ENCODE measurements at places on chromosomes 5 and 9.
A peak's percentile ranks its signal among the peaks of the same experiment; 100 is the strongest.

GRCh38 chr5:112006721-112007120 is 249.7 kb upstream of the NREP start:
- peak; percentile 83 for DNase-seq

- DNase-seq, result no peak
Observed at GRCh38 chr5:88671505-88672499, 211.2 kb downstream of the MEF2C start.

GRCh38 chr9:78001946-78002731 is 29.5 kb downstream of the GNAQ start:
- DNase-seq, result peak; percentile 68

DNA sequence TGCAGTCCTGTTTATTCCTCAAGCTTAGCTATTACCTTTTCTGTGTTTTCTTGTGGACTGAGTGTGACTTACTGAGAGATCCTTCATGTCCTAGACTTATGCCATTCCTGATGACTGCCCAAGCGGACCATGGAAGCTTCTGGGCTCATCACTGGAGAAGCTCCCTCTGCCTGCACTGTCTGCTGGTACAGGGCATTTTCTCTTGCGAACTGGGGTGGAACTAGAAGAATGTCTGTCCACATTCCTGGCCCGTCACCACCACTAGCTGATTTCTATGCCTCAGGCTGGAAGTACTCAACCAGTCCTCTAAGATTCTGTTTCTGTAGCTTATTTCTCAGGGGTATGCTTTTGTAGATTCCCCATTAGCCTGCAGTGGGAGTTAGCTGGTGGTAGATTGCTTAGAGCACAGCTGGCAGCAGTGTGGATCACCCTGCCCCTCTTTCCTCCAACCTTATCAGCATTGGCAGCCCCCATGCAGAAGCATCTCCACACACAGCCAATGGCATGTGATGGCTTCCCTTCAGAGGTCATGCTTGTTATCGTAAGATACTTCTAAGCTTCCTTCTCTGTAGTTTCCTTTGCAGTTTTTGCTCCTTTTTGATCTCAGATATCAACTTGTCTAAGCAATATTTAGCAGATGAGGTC is 12.4 kb downstream of the SLC36A1 start:
- peak; percentile 84 for DNase-seq

GRCh38 chr5:33713136-33713765 is 178.5 kb downstream of the ADAMTS12 start:
- no peak for DNase-seq

- no peak for DNase-seq
Observed at GRCh38 chr5:139854953-139855352, 59.3 kb downstream of the PSD2 start.

- peak; percentile 54 for DNase-seq
Observed at GRCh38 chr5:74094096-74094781, 468.2 kb downstream of the ARHGEF28 start.

DNA sequence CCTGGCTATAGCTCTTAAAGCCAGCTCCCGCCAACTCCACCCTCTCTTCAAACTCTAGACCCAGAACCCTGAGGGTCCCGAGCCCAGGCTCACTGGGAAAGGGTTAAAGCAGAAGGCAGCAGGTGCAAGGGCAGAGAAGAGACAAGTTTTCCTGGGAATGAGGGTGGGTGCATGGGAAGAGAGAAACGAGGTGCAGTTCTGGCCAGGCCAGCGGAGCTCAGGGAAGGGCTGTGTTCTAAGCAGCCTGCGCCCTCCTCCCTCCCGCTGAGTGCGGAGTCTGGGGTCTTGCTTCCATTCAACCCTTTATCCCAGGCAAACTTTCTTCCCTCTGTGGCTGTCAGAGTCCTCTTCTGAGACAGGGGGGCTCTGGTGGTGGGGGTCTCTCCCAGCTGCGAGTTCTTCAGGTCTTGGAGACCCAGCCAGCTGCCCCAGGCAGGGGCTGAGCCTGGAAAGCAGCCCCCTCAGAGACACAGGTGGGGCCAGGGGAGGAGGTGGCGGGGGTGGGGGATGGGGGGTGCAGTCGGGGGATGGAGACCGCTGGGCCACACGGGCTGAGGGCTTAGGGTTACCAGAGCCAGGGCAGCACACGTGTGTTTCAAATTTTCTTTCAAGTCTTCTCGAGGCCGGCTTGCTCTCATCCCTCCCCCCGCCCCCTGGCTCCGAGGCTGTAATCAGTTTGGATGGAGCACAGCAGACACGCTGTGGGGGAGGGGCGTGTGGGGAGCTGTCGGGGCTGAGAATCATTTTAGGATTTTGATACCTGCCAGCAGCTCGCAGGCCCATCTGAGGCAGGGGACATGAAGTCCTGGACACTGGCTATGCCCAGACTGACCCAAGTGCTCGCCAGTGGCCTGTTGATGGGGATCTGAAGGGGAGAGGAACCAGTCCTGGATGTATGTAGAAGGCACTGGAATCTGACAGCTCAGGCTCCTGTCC is 169.6 kb upstream of the SMIM23 start:
- DNase-seq, result no peak

GRCh38 chr9:2934241-2934650 is 90.4 kb upstream of the PUM3 start:
- no peak for DNase-seq

- DNase-seq, result no peak
Observed at GRCh38 chr9:99451112-99451606, 229.1 kb downstream of the SEC61B start.

DNA sequence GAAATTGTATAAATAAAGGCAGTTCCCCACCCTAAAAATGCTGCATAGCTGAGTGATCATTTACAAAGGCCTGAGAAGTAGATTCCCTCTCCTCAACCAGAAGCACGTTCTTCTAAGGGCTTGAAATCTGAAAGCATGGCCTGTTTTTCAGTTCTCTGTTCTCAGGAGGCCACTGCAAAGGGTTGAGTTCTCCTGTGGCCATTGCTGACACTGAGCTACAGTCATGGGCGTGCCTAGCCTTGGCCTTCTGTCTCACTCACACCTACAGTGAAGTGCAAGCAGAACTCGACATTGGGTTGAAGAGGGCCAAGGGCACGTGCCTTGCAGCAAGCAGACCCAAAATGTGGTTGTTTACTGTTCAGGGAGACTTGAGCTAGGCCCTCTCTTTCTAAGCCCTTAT is 276.6 kb upstream of the VLDLR start:
- DNase-seq, result no peak

GRCh38 chr9:83665580-83666200 is 42.1 kb downstream of the UBQLN1 start:
- DNase-seq, result no peak

DNA sequence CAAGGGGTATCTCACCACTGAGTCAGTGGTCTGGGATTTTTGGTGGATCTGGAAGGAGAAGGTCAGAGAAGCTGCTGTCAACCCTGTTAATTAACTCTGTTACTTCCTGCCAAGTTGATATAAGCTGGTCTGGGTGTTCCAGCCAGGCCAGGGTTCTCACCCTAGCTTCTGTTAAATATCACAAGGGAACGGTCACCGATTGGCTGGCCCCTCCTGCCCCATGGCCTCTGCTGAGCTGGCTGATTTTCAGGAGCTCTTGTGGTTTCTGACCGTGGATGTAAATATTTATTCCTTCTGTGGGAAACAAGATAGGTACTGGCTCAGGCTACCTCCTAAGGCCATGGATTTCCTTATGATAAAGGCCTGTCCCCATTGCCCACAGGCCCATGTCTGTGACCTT is 1.0 kb downstream of the ADAMTS13 start:
- no peak for DNase-seq

- DNase-seq, result no peak
Observed at GRCh38 chr9:78033870-78034269, 2.3 kb upstream of the GNAQ start.

DNA sequence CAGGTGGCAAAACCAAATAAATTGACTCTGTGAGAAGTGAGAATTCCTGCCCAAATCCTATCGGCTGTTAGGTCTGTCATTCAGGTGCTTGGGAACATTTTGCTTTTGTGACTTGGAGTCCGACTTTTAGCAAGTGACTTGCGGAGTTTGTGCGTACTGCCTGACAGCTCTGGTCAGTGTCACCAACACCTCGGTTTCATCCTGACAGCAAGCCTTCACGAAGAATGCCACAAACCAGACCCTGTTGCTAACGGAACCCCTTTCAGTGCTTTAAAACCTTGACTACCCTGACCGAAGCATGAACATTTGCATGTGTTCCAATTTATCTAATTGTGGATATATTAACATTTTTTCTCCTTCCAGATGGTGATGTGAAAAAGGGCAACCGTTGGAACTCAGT is 26.5 kb downstream of the LIX1 start:
- DNase-seq, result no peak

DNA sequence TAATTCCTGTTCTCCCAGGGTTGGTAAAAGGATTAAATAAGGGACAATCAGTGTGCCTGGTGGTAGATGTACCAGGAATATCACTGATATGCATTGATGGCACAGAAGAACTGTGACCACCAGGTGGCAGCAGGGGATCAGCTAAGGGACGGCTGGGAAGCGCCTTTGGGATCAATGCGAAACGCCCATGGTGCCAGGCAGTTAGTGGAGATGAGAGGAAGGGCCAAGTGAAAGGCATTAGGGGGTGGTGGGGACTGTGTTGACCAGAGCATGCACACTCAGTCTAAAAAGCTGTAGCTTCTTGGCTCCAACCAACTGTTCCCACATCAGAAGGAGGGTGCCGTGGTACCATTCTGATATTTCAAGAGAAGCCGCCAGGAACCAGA is 55.6 kb downstream of the ARHGEF37 start:
- peak; percentile 69 for DNase-seq

DNA sequence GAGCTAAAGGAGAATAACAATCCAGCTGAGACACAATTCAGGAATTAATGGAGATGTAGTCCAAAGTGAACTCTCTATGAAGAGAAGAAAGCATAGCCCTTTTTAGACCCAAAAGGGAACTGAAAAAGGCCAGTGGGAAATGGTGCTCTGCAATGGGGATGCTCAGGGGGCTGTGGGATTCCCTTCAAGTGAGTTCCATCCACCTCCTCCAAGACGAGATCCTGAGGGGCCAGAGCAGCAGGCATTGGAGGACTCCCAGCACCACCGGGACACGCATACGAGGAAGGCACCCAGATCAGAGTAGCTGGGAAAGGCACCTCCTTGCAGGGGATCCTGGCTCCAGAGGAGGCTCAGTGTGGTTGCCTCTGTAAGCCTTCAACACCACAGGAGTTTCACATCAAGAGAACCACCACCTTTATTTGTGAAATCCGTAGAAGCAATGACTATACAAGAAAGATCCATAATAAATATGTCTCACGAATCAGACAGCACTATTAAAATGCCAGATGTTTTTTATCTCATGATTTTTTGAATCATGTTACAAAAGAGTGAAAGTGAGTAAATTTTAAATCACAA is 288.2 kb downstream of the MED10 start:
- DNase-seq, result no peak

- DNase-seq, result peak; percentile 39
Observed at GRCh38 chr9:2787065-2787464, 56.8 kb downstream of the PUM3 start.
